Trophoblast cell (in vitro differentiated cells and primary cell): ENCODE measurements at places on chromosomes 6 and 20.
A peak's percentile ranks its signal among the peaks of the same experiment; 100 is the strongest.

DNA sequence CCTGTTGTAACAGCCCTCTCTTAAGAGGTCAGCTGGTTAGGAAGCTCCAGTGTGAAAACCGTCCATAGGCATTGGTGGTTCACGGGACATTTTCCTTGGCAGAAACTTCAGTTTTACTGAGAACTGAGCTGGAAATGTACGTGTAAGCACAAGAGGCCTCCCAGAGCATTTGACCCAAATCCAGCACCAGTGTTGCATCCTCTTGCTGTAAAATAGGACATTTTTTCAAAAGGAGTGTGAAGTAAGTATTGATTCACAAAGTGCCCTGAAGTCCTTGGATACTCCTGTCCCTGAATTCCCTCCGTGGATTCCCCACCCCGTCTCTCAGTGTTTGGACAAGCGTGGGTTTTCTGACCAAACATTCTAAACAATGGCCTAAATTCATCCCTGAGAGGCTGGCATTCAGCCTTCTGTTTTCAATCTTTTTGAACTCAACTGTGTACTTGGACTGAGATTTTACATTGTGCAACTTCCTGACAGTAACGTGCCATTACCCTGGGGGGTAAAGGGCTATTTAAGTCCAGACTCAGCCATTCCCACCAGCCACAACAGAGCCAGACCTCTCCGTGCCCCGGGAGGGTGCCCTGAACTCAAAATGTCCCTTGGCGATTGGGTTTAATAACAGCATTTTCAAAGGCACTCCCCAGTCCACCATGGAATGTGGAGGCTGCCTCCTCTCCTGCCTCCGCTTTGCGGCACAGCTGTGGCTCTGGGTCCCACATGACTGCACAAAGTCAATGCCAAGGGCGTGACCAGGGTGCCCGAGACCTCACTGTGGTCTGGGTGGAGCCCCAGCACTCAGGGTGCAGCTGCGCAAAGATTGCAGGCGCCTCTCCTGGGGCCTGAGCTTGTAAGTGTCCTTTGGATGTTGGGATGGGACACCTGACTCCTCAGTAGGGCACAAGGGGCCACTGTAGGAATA, 92.7 kb upstream of the AFDN start:
- no peaks in the 10 kb centered on the region for H3K36me3 ChIP-seq
- peaks cover 14% of the 10 kb centered on the region for H3K4me1 ChIP-seq
- no peaks in the 10 kb centered on the region for H3K27me3 ChIP-seq
- H3K27ac ChIP-seq: no peak overlapping the region

GRCh38 chr20:60000271-60001042, 42.2 kb downstream of the CDH26 start:
- H3K4me1 ChIP-seq: peaks cover 2% of the 10 kb centered on the region
- no peak overlapping the region for H3K4me3 ChIP-seq
- no peak overlapping the region for H3K27ac ChIP-seq
- DNase-seq: no peak

GRCh38 chr6:24493945-24494820, 586 bp upstream of the ALDH5A1 start:
- peak overlapping the region; percentile 77 for H3K4me3 ChIP-seq
- peaks cover 4% of the 10 kb centered on the region for H3K27me3 ChIP-seq
- DNase-seq: no peak
- peaks cover 4% of the 10 kb centered on the region for H3K4me1 ChIP-seq
- H3K27ac ChIP-seq: no peak overlapping the region

GRCh38 chr20:10312111-10312510, 93.5 kb downstream of the SNAP25 start:
- no peak overlapping the region for H3K27ac ChIP-seq
- no peak for DNase-seq
- H3K36me3 ChIP-seq: no peaks in the 10 kb centered on the region
- no peaks in the 10 kb centered on the region for H3K4me1 ChIP-seq
- no peak overlapping the region for H3K4me3 ChIP-seq

GRCh38 chr6:157995458-157995857, 13.8 kb downstream of the SYNJ2 start:
- H3K27ac ChIP-seq: no peak overlapping the region
- H3K27me3 ChIP-seq: no peaks in the 10 kb centered on the region
- no peaks in the 10 kb centered on the region for H3K36me3 ChIP-seq
- peaks cover 20% of the 10 kb centered on the region for H3K4me1 ChIP-seq
- DNase-seq: no peak

DNA sequence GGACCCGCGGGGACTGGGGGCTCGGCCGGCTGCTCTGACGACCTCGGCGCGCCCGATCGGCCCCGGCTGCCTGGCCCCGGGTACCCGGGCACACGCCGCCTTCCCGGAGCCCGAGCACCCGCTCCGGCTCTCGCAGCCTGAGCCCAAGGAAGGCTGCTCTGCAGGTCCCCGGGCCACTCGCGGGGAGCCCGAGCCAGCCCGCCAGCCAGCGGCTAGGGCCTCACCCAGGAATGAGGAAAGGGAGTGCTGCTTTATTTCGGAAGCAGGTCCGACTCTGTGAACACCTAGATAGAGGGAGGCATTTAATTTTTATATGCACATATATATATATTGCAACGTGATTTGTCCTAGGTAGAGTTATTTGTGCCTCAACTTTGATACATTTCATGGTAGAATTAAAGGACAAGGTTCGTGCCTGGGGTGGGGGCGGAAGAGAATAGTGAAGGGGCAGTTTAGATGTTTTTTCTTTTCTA, 15.5 kb downstream of the FOXA2 start:
- no peaks in the 10 kb centered on the region for H3K36me3 ChIP-seq
- H3K27ac ChIP-seq: no peak overlapping the region
- H3K4me3 ChIP-seq: no peak overlapping the region
- peaks cover 62% of the 10 kb centered on the region for H3K27me3 ChIP-seq
- H3K4me1 ChIP-seq: no peaks in the 10 kb centered on the region

DNA sequence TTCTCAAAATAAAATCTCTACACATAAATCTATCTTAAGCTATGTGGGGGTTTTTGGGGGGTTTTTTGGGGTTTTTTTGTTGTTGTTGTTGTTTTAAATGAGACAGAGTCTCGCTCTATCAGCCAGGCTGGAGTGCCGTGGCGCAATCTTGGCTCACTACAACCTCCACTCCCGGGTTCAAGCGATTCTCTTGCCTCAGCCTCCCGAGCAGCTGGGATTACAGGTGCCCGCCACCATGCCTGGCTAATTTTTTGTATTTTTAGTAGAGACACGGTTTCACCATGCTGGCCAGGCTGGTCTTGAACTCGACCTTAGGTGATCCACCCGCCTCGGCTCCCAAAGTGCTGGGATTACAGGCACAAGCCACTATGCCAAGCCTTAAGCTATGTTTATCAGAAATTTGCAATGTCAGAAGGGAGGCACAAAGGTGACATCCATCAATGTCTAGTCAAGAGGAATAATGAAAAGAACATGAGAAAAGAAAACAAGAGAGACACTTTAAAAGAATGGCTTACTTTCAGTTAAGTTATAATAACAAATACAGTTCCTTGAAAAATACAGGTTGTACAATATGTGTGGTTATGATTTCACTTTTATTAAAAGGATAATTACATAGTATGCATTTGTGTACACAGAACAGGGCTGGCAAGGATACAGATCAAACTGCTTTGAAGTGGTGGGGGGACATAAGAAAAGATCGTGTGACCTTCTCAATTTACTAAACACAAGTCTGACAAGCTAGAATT, 28.6 kb downstream of the SLC23A2 start:
- no peaks in the 10 kb centered on the region for H3K27me3 ChIP-seq
- H3K36me3 ChIP-seq: peaks cover 10% of the 10 kb centered on the region
- no peak for DNase-seq

GRCh38 chr6:39173270-39173669, 56.0 kb downstream of the KCNK5 start:
- H3K4me3 ChIP-seq: no peak overlapping the region
- H3K4me1 ChIP-seq: peaks cover 4% of the 10 kb centered on the region
- no peak overlapping the region for H3K27ac ChIP-seq
- DNase-seq: no peak
- no peaks in the 10 kb centered on the region for H3K27me3 ChIP-seq

DNA sequence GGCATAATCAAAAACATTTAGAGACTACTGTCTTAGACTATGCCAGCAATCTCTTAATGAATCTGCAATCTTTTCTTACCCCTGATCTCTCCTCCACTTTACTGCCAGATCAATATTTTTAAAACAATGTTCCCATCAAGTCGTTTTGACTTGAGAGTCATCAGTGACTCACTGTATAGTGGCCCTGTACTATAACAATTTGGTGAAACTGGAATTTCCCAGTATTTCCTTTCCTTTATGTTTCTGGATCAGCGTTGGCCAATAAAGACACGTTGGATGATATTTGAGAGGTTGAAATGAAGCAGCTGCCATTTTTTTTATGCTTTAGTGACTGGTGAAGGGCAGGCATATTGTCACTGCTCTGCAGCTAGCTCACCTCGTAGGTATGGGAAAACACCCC, 10.1 kb upstream of the SMIM13 start:
- H3K36me3 ChIP-seq: no peaks in the 10 kb centered on the region
- H3K27ac ChIP-seq: no peak overlapping the region
- H3K4me1 ChIP-seq: peaks cover 11% of the 10 kb centered on the region
- DNase-seq: no peak
- no peaks in the 10 kb centered on the region for H3K27me3 ChIP-seq

DNA sequence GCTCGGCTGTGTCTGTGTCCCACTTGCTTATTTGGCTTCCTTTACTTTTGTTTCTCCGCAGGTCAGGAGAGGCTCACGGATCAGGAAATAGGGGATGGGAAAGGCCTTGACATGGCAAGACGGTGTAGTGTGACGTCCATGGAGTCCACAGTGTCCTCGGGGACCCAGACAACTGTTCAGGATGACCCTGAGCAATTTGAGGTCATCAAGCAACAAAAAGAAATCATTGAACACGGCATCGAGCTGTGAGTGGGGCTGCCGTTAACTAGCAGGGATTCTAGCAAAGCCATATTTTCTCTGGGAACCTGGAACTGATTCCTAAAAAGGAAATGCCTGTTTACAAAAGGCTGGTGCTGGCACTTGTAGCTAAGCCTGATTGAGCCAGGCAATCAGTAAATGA, 54.4 kb downstream of the ARFGEF2 start:
- no peak overlapping the region for H3K4me3 ChIP-seq
- DNase-seq: no peak
- H3K4me1 ChIP-seq: no peaks in the 10 kb centered on the region
- peaks cover 10% of the 10 kb centered on the region for H3K36me3 ChIP-seq

GRCh38 chr6:47182291-47182957, 127.3 kb downstream of the TNFRSF21 start:
- H3K27me3 ChIP-seq: no peaks in the 10 kb centered on the region
- no peaks in the 10 kb centered on the region for H3K36me3 ChIP-seq
- no peak overlapping the region for H3K27ac ChIP-seq
- peaks cover 17% of the 10 kb centered on the region for H3K4me1 ChIP-seq
- no peak for DNase-seq
